ENCODE measurements at places on chromosomes 3 and 15.

DNA sequence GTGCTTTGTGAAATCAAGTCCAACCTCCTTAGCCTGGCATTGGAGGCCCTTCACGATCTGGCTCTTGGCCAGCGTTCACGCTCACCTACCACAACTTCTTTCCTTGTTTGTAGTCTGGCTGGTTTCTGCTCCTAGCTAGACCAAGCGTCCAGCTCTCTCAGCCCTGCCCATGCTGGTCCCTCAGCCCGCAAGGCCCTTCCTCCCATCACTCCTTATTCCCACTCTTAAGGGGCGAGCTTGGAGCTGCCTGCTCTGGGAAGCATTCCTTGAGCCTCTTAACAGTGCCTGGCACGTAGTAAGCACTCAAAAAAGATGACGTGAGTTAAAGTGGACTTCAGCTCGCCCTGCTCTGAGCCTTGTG is 8.7 kb downstream of the SLC6A6 start:
- DNase-seq: no peak

DNA sequence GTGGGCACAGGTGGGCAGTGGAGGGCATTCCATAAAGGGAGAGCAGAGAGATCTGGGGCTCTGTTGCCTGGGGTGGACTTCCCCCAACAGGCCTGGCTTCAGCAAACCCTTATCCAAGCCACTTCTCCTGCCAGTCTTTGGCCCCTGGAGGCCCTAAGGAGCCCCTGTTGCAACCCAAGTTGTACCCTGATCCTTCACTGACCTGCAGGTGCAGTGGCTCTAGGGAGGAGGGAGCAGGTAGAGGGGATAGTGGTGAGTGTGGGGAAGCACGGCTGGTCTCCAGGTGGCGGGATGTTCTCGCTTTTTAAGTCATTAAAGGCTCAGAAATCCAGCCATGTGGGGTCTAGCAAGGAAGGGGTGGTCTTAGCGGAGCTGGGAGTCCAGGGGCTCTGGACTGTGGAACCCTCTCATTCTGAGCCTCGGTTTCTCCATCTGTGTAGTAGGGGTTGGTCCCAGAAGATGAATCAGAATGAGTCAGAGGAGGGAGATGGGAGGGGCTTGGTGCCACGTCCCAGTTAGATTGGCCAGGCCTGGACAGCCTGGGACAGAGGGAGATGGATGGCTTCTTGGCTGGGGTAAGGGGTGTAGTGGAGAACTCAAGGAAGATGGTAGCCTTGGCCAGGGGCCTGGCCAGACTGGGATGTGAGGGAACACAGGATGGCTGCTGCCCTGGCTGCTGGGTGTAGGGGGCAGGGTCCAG is 2.6 kb downstream of the ZBTB47 start:
- DNase-seq: no peak

DNA sequence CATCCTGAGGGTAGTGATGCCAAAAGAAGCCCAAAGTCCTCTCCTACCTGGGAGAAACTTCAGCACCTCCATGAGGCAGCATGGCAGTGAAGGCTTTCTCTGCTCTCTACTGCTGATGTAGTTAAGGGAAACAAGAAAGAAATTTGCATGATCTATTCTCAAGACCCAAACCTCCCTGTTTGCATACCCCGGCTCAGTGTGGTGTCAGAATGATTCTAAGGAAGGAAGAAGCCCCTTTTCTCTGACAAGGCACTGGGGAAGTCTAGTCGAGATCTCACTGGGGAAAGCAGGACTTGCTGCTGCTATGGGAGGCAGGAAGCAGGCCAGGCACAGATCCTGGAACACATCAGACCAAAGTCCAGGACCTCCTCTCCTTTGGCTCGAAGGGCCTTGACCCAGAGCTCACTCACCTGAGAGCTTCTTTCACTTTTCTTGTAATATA is 89.4 kb upstream of the ICE2 start:
- DNase-seq: no peak

DNA sequence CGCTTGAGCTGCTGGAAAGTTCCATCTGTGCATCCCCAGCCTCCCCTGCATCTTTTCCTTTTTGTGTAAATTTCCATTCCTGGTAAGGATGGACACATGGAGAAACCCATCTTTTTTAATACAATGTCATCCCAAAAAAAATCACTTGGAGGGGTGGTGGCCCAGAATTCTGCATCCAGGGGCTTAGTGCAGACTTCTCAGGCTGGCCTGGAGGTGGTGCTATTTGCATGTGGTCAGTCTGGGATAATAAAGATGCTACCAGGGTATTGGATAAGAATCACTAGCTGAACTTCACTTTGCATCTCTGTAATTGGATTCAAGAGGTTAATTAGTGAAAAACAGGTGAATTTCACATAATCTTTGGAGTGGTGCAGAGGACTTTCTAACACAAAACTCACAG is 1.8 kb upstream of the ZSCAN2 start:
- DNase-seq: peak; percentile 79

DNA sequence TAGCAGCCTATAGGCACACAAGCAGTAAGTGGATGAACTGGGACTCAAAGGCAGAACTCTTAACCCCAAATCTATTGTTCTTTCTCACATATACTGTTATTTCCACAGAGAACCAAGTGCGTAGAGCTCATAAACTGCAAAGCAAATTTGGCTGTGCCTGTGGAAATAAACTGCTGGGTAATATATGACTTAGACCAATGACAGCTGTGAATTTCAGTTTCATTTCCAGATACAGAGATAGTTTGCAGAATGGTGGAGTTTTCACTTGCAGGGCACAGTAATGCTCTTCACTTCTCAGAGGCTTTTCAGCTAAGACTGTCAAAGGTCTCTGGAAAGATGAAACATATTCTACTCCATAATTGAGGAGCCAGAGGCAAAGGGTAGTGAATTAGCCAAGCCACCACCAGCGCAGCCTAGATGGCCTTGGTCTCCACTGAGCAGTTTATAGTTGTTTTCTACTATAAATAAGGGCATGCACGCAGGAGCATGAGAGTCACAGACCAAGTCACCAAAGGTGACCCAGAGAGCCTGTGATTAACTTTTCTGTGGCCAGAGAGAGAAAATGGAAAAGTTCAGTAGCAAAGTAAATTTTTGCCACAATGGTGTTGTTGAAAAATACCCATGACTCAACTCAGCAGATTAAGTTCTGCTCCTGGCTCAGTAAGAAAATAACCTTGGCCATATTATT is 180.7 kb upstream of the GRM7 start:
- DNase-seq: no peak

GRCh38 chr3:38588371-38588971 is 61.0 kb downstream of the SCN5A start:
- no peak for DNase-seq

GRCh38 chr3:156797368-156797767 is 28.8 kb upstream of the LEKR1 start:
- DNase-seq: no peak

GRCh38 chr15:82138306-82138705 is 92.5 kb upstream of the MEX3B start:
- no peak for DNase-seq

DNA sequence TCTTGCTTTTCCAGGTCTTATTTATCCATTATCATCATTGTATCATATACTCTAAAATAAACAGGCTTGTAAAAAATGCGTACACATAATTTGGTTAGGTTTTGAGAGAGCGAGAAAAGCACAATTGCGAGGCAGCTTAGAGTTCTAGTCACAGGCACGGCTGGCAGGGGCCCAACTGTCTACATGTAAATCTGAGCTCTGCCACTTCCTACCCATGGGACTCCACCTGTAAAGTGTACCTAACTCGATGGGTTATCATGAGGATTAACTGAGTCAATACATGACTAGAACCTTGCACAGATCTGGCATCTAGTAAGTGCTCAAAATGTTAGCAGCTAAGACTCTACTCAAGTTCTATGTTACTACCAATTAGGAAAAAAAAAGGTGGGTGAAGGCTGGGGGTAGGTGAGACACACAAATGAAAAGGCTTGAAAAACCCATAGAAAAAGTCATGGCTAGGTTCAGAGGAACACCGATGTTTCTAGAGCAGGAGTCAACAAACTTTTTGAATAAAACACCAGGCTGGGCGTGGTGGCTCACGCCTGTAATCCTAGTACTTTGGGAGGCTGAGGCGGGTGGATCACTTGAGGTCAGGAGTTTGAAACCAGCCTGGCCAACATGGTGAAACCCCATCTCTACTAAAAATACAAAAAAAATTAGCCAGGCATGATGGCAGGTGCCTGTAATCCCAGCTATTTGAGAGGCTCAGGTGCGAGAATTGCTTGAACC is 36.2 kb downstream of the GLB1 start:
- no peak for DNase-seq

- DNase-seq: no peak
Measured at GRCh38 chr15:83587091-83587490, 66.8 kb upstream of the ADAMTSL3 start.

DNA sequence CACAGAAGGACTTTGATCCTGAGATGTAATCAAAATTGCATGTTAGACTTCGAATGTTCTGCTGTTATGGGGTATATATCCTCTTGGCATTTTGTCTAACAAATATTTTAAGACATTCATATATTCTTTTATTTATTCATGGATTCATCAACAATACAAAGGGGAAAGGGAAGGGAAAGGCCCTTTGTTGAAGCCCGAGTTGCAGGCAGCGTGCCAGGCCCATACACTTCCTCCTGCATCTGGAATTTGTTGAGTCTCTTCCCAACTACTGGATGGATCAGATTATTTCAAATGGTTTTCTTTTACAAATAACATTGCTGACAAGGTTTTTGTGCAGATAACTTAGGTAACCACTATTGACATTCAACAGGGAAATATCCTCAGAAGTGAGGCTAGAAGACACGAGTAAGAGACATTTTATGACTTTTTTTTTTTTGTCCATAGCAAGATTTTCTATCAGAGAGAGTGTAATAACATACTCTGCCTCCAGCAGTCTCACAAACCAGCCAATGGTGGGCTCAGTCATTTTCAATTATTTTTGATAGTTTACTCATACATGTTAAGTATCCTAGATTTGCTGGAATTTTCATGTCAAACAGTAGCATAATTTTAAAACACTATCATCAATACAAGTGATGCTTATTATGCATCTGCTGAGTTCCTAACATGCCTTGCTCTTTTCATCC is 94.3 kb downstream of the RPL39L start:
- no peak for DNase-seq

DNA sequence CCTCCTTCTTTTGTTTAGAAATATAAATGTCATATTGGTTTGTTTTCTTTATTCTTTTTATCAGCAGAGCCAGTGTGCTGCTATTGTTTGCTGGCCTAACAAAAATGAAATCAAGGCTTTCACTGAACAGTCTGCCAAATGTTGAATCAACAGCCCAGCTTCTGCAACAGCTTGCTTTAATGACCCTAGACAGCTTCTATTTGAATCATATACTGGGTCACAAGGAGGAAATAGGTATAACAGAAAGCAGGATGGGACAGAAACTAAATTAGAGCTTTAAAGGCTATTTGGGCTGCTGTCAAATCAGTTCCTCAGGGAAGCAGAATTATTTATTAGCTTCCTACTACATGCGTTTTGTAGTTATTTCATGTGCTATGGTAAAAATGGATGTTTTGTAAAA is 12.1 kb upstream of the DNAJC13 start:
- no peak for DNase-seq

- no peak for DNase-seq
Measured at GRCh38 chr3:144054766-144055165, 83.1 kb downstream of the DIPK2A start.

- no peak for DNase-seq
Measured at GRCh38 chr3:120597445-120598049, 1.4 kb downstream of the NDUFB4 start.

DNA sequence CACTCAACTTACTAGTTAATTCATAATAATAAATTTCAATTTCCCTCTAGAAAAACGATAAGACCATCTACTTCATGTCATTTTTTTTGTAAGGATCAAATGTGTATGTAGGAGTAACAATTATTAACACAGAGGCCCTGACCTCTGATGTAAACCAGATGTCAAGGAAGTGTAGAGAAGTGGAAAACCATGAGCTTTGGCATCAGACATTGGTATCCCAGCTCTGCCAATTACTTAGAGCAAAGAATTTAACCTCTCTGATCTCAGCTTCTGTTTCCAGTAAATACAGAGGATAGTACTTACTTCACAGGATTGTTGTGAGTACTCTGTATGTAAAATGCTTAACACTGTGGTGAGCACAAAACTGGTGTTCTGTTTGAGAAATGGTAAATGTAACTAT is 17.5 kb downstream of the AQR start:
- no peak for DNase-seq

DNA sequence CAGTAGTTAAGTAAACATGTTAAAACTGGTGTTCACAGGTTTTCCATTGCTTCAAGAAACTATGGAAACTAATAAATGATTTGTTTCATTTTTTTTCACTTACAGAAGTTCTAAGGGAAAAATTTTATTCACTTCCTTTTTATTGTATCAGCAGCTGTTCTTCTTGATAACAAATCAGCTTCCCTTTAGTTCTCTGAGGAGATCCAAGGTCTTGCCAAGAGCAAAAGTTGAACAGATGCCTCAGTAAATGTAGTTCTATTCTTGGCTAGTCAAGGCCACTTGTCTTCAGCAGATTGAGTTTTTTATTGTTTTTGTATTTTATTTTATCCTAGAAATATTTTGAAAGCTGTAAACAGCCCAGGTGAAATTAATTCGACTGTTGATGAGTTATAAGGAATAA is 41.8 kb downstream of the KCNH8 start:
- DNase-seq: no peak

GRCh38 chr3:29512641-29513040 is 231.8 kb downstream of the RBMS3 start:
- no peak for DNase-seq

DNA sequence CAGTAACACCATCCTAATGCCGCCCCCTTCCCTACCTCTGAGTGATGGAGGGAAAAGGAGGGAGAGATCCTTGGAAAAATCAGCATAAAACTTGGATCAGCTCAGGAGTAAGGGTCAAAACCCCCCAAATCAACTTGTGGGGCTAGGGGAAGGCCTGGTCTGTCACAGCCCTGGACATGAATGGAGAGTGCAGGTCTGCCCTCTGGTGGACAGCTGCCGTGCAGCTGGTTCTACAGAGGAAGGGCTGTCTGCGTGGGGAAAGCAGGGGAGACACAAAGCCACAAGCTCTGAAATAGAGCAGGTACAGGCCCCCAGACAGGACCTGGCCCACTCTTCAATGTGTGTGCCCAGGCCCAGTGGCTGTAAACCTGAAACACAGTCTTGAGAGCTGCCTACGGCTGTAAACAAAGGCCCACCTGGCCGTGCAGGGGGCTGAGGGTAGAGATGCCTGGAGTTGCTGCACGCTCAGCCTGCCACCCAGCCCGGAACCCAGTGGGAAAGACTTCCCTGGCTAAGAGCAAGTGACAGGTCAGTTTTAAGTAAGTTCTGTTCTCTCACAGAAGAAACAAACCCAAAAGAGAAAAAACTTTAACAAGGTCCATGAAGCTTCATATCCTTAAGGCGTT is 16.4 kb downstream of the CLK3 start:
- peak; percentile 76 for DNase-seq

- no peak for DNase-seq
Measured at GRCh38 chr3:23493889-23494288, 290.8 kb downstream of the UBE2E2 start.

DNA sequence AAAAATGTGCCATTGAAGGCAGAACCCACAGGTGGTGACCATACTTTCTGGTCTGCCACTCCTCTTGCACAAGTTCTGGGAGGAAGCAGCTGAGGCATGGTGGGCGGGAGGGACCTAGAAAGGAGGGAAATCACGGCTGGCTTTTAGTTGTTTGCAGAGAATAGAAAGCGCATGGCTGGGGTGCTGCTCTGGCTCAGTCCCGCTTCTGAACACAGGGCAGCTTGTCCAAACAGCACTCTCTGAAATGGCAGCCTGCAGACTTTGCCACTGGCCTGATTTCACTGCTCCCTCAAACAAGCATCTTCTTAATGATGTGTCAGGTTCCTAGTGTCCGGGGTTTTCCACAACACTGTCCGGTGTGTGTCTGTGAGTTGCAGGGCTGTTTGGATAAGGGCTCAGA is 76.7 kb downstream of the AAGAB start:
- DNase-seq: no peak

GRCh38 chr3:89613241-89613640 is 505.8 kb downstream of the EPHA3 start:
- peak; percentile 3 for DNase-seq
